ENCODE measurements at places on chromosomes 1 and 21. TPM values are rescaled to one million over a fixed set of nuclear protein-coding genes. Genes with fewer than 3 reads are reported as not detected.

RPE65 gene
- polyA plus RNA-seq = not detected

WDR47 gene
- polyA plus RNA-seq = 7.1 TPM

FCGR3B gene
- polyA plus RNA-seq = not detected

RNF186 gene
- not detected for polyA plus RNA-seq

CFAP57 gene
- polyA plus RNA-seq = 1.9 TPM

GPX7 gene
- 2.5 TPM for polyA plus RNA-seq

Measured in GM12878 (cell line).